ENCODE measurements at places on chromosomes 5 and 9.

- no peak for DNase-seq
These were observed 355.4 kb downstream of the MAN2A1 start for GRCh38 chr5:110045158-110045557.

DNA sequence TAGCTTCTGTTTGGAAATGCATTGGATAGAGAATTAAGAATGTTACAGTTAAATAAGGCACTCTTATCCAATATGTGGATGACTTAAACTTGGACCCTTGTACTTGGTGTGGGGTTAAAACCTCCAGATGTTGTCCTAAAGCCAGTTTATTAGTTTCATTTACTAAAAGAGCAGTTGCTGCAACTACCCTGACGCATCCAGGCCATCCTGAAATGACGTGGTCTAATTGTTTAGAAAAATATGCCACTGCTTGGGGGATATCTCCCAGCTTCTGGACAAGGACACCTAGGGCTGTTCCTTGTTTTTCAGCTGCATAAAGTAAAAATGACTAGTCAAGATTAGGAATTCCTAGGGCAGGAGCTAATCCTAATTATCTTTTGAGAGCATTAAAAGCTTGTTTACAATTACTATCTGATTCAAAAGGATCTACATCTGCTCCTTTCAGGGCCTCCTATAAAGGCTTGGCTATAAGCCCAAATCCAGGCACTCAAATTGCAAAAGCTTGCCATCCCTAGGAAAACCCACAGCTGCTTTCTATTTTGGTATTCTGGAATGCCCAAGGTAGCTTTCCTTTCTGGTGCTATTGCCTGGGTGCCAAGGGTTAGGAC is 45.7 kb upstream of the SLCO4C1 start:
- DNase-seq: no peak

DNA sequence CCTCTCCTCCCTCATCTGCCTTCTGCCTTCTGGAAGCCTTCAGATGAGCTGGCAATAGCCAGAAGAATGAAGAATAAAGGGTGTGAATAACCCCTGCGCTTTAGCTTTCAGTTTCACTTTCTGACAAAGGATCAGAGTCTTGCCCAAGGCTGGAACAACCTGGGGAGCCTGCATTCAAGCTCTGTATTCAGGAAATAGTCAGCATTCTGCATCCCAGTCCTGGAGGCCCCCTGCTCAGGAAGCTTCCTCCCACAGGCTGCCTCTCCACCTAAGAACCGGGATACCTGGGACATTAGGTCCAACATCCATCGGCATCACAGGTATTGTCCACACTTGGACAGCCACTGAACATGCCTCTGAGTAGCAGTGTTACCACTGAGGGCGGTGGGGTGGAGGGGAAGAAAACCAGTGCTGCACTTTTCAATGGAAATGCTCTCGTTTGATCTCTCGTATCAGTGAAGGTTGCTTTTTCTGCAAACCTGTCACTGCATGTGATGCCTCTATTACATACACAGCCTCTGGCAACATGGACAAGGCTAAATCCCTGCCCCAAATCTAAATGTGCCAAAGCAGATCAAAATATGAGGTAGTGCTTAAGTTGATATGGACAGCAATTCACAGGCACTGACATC is 39.8 kb upstream of the ACO1 start:
- DNase-seq: peak; percentile 75

DNA sequence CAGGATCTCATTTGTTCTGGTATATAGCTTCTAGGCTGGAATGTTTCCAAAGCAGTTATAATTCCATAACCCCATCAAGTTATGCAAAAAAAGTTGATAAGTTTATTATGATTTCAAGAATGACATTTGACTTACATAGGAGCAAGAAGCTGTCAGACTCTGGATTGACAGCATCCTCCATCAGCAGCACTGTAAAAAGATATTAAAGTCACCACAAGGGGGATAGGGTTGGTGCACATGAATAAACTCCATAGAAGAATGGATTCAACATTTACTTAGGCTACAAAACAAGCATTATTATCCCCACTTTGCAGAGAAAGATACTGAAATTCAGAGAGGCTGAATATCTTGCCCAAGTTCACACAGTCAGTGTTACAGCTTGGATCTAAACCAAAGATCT is 208.9 kb upstream of the SLC30A5 start:
- no peak for DNase-seq

DNA sequence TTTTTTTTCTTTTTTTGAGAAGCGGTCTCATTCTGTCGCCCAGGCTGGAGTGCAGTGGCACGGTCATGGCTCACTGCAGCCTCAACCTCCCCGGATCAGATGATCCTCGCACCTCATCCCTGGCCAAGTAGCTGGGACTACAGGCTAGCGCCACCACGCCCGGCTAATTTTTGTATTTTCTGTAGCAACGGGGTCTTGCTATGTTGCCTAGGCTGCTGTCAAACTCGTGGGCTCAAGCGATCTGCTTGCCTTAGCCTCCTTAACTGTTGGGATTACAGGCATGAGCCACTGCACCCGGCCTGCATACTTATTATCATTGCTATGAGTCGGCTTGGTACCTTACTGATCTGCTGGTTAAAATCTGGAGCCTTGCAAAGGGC is 790 bp upstream of the IARS1 start:
- no peak for DNase-seq

DNA sequence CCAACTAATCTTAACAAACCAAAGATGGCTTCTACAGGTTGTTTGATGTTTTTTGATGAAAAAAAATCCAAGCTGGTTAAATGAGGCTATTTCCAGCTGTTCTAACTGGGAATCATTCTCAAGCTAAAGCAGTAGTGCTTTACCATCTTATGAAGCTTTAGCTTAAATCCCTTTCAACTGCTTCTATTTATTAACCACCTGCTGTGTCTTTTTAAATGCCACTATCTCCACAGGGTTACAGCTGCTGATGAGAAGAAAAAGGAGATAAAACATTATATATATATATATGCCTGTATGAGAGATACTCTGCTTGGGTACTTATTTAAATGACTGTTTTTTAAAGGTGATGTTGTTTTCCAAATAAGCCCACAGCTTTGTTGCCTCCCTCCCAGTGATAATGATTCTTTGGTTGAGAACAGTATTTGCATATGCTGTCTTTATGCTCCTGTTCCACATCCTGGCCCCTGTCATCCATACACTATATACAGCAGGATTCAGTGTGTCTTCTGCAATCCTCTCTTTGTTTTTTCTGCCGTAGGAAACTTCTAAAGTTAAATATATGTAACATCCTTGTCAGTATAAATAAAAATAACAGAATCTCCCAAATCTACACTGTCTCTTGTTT is 164.0 kb downstream of the PAM start:
- DNase-seq: no peak

DNA sequence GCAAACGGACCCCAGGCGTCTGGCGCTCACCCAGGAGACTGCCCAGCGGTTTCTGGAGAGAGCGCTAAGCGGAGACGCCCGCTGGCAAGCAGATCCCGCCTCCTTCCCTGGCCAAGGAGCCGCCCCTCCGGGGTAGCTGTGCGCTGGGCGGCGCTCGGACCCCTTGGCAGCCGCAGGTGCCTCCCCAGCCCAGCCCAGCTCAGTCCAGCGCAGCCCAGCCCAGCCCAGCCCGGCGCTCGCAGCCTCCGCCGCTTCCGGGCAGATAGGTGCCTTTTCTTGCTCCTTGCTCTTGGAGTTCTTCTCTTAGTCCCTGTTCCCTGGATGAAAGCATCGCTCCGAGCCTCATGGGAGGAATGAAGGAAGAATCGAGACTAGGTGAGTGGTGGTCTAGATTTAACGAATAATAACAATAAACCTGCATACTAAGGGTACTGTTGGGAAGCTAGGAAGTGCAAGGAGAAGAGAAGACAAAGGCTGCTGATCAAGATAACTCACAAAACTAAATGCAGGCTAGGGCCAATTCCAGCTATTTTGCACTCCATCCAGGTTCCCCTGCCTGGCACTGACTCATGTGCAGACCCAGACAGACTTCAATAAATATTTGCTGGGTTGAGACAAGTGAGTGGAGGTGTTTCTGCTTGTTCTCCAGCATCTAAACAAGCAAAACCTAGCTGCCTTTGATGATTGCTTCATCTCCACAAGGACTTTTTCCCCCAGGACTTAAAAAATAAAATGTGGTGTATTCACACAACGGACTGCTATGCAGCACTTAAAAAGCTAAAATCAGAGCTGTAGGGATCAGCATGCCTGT is at the start of gene STK32A:
Gene STK32A (plus strand): TSS at position 202 of the 811 bp plus-strand sequence. CDS start 4,609 bp downstream, outside the sequence.
- DNase-seq: peak; percentile 61

- no peak for DNase-seq
These were observed 694.3 kb downstream of the BRINP1 start for GRCh38 chr9:118674942-118675341.

DNA sequence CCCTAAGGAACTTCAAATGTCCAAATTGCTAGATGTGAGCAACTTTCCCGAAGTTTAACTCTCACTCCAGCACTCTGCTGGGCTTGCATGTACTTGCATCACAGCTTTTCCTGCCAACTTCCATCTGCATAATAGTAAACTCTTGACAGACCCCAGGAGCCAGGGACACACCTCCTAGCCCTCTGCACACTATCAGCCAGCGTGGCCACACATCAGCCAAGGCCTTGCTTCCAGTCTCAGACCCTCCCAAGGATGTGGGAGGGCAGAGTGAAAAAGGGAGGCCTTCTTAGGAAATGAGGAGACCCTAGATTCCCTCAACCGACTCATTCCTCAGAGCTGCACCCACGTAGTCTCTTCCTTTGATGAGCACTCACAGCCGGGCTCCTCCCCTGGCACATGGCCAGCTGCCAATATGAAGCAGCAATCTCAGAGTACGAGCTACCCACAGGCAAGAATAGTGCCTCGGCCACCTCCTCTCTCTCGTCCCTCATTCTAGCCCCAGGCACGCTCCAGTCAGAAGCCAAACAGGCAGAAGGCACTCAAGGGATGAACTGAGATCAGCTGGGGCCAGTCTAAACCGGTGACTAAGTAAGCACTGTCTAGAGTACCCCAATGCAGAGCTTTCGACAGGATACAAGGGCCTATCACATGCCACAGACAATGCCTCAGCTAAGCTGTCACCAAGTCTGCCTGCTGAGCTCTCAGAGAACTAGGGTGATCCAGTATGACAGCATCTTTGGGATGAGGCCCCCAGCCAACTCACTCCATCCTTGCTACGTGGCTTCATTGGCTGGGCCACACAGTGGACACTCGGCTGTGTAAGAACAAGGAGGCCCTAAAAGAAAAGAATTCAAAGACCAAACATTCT is 2.3 kb downstream of the P4HA2 start:
- no peak for DNase-seq

DNA sequence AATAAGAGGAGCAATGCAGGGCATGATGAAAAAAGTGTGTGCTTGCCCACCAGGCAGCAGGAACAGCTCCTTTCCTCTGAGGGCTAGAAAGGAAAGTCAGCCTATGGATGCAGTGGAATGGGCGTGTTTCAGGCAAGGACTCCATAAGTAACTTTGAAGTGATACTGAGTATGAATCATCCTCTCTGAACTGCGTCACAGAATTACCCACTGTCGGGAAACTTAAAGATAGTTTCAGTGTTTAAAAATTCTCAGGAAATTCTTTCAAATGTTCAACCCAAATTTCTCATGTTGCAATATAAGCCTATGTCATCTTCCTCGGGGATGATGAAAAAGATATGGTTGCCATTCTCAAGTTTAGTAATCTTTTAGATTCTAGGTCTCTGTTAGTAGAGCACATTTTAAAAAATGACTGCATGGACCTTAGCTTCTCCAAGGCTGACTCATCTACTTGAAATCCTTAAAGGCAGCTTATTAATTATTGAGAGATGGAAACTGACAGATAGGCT is 27.7 kb downstream of the PTCD2 start:
- no peak for DNase-seq

DNA sequence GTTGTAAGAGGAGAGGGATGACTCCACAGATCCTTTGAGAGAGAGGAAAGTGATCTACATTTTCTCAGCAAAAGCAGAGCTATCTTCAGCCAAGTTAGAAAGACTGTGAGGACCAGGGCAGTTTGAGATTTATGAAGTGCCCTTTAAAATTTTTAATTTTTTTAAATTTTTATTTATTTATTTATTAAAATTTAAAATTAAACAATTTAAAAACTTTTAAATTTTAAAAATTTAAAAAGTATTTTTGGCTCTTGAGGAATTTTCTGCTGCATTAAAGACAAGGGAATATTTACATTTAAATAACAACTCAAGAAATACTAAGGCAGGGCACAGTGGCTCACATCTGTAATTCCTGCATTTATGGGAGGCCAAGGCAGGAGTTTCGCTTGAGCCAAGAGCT is 30.4 kb upstream of the OCLN start:
- no peak for DNase-seq

- no peak for DNase-seq
These were observed 40.2 kb downstream of the MEF2C start for GRCh38 chr5:88842784-88843183.
